ENCODE measurements at places on chromosomes 5 and 9.

DNA sequence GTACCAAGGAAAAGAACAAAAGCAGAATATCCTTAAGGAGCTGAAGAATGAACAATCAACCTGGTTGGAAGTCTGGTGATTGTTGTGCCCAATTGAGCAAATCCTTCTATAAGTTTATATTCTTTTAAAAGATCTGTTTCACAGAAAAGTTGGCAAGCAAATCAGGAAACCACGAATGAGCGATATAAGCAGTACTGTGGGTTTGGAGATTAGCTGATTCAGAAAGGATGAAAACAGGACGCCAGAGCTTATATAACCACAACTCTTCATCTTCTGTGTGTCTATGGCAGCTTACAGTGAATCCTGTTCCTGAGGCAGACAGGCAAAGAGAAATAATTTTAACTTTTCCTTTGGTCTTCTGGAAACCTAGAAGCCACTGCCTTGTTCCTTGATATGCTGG is 61.7 kb downstream of the SLC38A9 start:
- DNase-seq, result no peak

GRCh38 chr5:146363161-146363874 is 24.7 kb downstream of the POU4F3 start:
- DNase-seq, result no peak

DNA sequence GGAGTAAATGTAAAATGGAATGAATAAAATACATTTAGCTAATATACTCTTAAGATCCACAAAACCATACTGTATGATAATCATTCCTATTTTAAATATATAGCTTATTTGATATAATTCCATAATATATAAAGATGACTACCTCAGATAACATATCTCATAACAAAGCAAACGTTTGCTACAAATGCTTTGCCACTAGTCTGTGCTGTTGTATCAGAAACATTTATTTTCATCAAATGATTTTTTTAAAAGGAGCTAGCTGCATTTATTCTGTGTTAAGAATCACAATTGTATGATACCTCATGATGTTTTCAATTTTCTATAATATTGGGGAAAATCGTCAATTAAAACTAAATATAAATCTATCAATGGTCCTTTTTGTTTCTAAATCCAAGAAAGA is 567.2 kb downstream of the PTPRD start:
- DNase-seq, result no peak

DNA sequence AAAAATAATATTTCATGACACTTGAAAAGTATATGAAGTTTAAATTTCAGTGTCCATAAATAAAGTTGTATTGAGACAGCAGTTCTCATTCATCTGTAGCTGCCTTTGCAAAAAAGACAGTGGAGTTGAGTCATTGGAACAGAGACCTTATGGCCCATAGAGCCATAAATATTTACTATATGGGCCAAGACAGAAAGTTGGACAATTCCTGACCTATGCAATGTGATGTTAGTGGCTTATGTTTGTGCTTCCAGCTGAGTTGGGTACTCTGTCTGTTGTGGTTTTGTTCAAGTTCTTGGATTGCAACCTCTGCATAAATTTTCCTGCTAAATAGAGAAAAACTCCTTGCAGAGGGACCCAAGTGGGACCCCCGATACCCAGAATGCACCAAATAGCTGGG is 69.8 kb downstream of the KCNIP1 start:
- no peak for DNase-seq

GRCh38 chr5:139958432-139959148 is 84.5 kb downstream of the NRG2 start:
- DNase-seq, result no peak

GRCh38 chr5:149133795-149134777 is 7.2 kb upstream of the ABLIM3 start:
- no peak for DNase-seq

- DNase-seq, result no peak
These were observed 38.2 kb downstream of the IPPK start for GRCh38 chr9:92631452-92632343.

GRCh38 chr5:133912951-133913350 is 55.5 kb downstream of the C5orf15 start:
- DNase-seq, result no peak

GRCh38 chr5:172569861-172570558 is 71.1 kb upstream of the NEURL1B start:
- DNase-seq, result no peak

- DNase-seq, result no peak
These were observed 5.2 kb upstream of the FCN2 start for GRCh38 chr9:134875371-134875770.

DNA sequence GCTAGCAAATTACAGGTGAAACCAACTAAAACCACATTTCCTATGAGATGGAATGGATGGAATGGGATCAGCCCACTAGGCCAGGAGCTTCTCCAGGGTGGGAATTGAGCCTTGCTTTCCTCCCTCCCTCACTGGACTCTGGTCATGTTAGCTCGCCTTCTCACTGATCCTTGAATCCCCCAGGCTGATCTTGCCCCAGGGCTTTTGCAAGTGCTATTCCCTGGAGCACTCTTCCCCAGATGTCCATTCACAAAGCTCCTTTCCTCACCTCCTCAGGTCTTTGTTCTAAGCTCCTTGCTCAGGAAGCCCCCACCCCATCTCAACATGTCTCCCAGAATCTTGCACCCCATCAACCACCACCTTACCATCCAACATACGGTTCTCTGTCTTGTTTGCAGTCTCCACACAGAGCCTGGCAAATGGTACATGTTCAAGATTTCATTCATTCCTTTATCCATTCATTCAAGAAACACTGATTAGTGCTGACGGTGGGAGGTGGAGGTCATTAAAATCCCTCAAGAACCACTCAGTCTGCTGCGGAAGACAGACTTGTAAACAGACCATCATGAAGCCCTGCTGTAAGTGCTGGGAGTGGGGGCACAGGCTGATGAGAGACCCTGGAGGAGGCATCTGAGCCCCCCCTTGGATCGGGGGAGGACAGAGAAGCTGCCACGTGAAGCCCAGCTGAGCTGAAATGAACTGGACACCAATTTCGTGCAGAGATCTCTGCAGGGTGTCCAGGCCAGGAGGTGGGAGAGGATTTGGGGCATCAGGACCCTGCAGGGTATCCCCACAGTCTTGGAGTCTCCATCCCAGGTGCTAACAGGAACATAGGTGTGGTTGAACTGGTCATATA is 141.7 kb downstream of the BARX1 start:
- no peak for DNase-seq

- DNase-seq, result no peak
These were observed 118.7 kb downstream of the TTLL11 start for GRCh38 chr9:121974421-121974820.

GRCh38 chr9:113590991-113591898 is 127.7 kb downstream of the RGS3 start:
- no peak for DNase-seq

DNA sequence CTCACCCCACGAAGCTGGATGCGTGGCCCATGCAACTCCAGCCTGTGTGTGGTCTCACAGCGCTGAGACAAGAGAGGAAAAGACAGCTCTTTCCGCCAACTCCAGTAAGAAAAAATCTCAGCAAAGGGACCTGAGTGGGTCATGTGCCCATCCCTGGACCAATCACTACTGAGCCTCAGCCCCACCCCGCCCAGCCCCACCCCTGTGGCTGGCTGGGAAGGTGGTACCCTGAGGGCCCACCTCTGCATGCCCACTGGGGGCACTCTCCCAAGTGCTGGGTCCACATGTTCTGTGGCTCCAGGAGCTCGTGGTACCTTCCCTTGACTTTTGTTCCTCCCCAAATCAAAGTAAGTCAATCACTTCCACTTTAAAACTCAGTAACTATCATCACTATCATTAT is 105.1 kb upstream of the SMIM23 start:
- DNase-seq, result no peak

GRCh38 chr5:164058621-164059020 is 553.2 kb downstream of the MAT2B start:
- no peak for DNase-seq

GRCh38 chr9:137672907-137673791 is 54.3 kb downstream of the EHMT1 start:
- no peak for DNase-seq

DNA sequence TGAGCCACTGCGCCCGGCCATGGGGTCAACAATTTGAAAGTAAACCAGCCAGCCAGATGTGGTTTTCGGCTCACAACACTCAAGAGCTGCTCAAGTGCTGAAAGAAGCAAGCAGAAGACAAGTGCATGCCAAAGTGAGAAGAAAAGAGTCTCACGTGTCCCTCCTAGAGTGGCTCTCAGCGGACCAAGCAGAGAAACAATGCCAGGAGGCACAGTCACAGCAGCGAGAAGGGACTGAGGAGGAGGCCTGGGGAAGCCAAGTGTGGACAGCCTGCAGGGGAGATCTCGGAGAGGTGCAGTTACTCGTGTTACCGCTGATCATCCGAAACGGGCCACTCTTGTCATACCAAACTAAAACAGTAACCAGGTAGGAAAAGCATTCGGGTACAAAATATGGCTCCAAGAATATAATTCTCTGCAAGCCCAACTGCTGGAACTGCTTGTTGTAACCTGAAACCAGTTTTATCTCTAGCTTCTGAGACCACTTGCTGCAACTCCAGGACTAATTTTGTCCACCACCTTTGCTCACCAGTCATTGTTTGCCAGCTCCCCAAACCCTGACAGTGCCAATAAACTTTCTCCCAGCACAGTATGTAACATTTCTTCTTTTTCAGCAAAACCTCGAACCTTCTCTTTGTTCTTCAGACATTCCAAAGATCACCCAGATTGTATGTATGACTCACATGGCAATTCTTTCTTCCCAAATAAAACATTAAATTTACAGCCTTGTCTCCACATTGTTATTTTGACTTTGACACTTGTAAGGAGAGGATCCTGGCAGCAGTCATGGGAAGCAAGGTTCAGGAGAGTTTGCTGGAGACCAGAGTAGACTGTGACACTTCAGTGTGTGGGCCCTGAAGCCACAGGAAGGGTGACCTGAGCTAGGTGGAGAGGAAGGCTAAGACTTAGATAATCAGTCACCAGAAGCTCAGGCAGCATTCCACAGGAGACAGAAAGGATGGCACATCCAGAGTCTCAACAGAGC is 6.3 kb downstream of the SLC35D2 start:
- DNase-seq, result no peak

All from iPS DF 19.7 (cell line).